ENCODE measurements at places on chromosomes 6 and 20. TPM values are rescaled to one million over a fixed set of nuclear protein-coding genes. Genes with fewer than 3 reads are reported as not detected.

Gene HLA-DQB2
- total RNA-seq = not detected

Gene PI16
- total RNA-seq = not detected

Gene RBM38
- 34.9 TPM for total RNA-seq

Gene ALDH5A1
- 8.7 TPM for total RNA-seq

Gene PCK1
- total RNA-seq = 0.03 TPM

Gene FOXC1
- 6.5 TPM for total RNA-seq

Gene CDH4
- 6.7 TPM for total RNA-seq

Gene KIFC1
- total RNA-seq = 44.5 TPM

Gene KHDC1L
- total RNA-seq = 0.20 TPM

Gene NELFE
- 75.8 TPM for total RNA-seq

Gene CRISP3
- total RNA-seq = not detected

Gene TSBP1
- not detected for total RNA-seq

Gene CLPSL2
- total RNA-seq = 0.60 TPM
